NCI-H2029 treated with DMSO at 0.1 percent for 48 hours (cell line): ENCODE measurements at places on chromosomes 7 and 10.

GRCh38 chr10:132676193-132676891, 109.6 kb downstream of the NKX6-2 start:
- no peak for DNase-seq

- DNase-seq = no peak
Observed at GRCh38 chr10:85594239-85594638, 772.4 kb downstream of the GRID1 start.

DNA sequence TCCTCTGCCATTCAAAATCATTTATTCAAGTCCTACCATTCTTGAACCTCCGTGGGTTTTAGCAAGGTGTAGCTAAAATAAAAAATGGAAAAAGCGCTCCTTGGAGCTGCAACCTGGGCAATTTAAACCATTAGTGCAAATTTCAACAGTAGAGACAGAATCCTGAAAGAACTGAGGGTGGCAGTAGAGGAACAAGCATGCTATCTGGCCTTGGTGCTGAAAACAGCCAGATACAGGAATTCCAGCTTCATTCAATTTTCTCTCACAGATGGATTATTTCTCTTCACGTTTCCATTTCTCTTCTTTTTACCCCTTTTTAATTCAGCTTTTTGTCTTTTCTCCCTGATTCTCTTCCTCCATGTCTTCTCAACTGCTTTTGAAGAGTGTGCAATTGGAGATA, 77.7 kb downstream of the OTUD1 start:
- DNase-seq = no peak

GRCh38 chr7:119967221-119967620, 305.8 kb upstream of the KCND2 start:
- no peak for DNase-seq

DNA sequence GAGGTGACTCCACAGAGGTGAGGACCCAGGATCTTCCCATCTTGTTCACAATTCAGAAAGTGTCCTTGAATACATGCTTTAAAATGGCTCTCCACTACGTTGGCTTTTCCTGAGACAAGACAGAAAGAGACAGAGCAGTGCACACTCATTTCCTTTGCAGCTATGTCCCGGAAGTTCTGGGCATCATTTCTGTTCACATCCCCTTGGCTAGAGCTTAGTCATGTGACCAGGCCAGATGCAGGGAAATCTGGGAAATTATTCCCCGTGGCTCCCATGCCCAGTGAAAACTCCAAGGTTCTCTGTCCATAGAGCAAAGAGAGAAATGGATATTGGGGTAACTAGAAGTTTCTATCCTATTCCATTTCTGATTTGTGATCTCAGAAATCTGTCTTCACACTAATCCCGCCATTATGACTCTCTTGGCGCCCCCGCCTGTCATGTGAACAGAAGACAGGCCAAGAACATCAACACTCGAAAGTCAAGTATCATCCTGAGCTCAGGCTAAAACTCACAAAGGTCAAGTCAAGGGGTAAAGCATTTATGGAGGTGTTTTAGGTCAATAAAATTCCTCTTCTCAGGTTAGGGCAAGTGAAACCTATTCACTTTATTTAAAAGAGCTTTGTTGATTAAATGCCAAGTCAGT, 251.4 kb upstream of the HABP2 start:
- no peak for DNase-seq

GRCh38 chr7:97024209-97025129, at the start of gene DLX5:
TSS of gene DLX5 (minus strand) at chr7:97024831. CDS start at chr7:97024623, 208 bp downstream.
- DNase-seq = peak; percentile 48

DNA sequence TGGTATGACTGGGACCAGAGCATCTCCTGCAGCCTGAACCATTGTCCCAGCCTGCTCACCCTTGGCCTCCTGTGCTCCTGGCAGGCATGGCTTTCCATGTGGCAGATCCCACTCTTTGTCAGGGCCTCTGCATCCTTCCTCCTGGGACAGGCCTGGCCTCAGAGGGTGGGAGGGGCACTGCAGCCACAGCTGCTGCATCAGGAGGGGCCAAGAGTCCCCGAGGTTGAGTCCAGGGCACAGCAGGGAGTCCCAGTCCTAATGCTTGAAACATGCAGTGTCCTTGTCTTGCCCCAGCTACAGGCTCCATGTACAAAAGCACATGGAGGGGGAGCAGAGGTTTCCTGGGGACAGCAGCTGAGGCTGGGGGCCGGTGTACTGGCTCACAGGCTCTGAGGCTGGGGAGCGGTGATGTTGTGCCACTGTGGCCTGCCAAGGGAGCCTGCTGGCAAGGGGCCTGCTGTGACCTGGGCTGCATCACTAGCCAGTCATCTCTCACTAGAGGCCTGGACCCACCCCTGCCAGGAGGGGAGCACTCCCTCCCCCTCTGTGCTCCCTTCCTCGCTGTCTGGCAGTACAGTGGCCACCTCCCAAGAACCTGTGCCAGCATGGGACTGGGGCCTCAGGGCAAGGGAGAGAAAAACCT, 144.8 kb downstream of the ZNF248 start:
- no peak for DNase-seq

DNA sequence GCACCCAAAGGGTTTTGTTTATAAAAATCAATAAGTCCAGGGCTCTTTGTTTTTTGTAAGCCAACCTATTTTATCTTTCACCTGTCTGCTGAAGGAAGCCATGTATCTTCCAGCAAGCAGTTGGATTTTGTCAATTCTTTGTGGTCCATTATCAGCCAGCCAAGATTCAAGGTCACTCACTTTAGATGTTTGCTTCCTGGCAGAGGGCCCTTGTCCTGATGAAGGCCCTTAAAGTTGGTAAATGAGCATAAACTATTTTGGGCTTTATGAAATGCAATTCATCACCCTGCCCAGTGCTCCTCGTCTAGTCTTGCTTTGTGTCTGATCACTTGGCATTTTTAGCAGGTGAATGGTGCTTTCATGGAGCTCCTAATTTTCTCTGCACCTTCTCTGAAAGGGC, 1004.2 kb downstream of the GRID1 start:
- DNase-seq = no peak

GRCh38 chr10:29802171-29802570, 167.4 kb upstream of the SVIL start:
- DNase-seq = no peak

DNA sequence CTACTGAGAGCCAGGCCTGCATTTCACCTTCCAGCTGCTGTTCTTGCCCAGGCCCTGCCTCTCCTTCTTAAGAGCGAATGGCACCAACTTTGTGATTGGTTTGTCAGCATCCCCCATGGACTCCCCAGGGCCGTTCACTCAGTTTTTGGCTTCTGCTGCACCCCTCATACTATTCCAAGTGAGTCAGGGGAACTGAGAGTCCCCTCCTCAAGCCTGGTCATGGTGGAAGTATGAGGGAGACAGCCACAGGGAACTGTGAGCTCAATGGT, 62.4 kb upstream of the ANTXRL start:
- DNase-seq = no peak

GRCh38 chr7:142771353-142771723, 568 bp downstream of the PRSS2 start:
- peak; percentile 3 for DNase-seq
